CD4-positive, alpha-beta T cell treated with Interferon alpha-2 for 1 hour (primary cell): ENCODE measurements at places on chromosomes 3 and 15.
A peak's percentile ranks its signal among the peaks of the same experiment; 100 is the strongest.

GRCh38 chr15:78243491-78243941 lies 9.2 kb upstream of the ACSBG1 start:
- DNase-seq = no peak

GRCh38 chr15:101283931-101284330 lies 6.6 kb upstream of the SELENOS start:
- no peak for DNase-seq

DNA sequence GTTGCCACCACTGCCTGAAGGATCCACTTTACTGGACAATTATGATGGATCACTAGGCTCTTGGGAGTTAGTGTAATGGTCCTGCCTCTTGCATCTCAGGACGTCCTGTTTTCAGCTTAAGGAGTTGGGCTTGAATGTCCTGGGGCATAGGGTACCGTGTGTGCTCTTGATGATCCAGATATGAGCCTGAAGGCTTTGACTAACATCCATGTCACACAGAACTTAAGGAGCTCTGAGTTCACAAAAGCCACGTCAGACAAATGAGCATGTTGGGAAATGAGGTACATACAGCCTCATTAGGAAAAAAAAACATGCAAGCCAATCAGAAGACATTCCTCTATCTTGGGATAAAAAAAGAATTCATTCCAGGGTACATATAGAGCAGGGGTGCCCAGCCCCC lies 40.8 kb downstream of the CA12 start:
- DNase-seq = no peak

- no peak for DNase-seq
These were observed 1078.9 kb downstream of the TUSC7 start for GRCh38 chr3:117788506-117788905.

DNA sequence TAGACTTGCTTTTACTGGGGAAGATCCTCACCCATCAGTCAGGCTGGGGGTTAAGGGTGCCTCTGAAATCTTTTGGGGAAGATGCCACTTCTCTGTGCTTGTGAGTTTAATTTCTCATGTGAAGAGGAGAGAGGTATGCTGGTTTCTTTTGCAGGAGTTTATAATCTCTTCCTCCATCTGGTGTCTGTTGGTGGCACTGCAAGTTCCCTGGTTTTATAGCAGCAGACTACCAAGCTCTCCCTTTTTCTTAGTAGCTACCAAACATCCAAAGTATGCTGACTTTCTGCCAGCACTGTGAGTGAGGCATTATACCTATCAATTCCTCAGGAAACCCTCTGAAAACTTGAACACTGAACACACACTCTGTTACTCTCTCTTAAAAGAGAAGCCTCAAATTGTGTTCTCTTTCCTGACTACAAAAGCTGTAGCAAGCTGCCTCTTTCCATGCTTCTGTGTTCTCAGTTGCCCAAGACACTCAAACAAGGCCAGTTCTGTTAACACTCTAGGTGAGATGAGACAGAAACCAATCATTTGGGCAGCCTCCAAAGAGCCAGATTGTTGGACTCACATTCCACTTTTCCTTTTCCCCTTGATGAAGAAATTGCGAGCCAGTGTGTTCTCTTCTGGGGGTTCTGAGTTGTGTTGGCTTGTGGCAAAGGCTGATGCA lies 299.5 kb downstream of the GAP43 start:
- no peak for DNase-seq

GRCh38 chr3:35638251-35638979 lies 910 bp upstream of the ARPP21 start:
- no peak for DNase-seq

DNA sequence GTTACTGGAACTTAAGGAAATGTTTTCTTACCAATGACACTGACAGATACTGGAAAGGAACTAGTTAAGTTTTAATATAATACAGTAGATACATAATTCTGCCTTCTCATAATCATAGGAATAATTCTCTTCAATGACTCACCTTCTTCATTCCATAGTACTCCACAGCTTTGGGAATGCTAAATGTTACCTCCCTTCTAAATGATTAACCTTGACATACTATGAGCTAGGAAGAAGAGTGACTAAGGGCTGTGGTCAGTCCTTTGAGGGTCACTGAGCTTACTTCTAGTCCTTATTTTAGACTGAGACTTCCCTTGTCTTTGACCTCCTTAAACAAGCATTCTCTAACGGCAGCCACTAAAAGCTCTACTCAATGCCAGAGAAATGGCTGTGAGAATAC lies 69.6 kb upstream of the PPIB start:
- DNase-seq = no peak

DNA sequence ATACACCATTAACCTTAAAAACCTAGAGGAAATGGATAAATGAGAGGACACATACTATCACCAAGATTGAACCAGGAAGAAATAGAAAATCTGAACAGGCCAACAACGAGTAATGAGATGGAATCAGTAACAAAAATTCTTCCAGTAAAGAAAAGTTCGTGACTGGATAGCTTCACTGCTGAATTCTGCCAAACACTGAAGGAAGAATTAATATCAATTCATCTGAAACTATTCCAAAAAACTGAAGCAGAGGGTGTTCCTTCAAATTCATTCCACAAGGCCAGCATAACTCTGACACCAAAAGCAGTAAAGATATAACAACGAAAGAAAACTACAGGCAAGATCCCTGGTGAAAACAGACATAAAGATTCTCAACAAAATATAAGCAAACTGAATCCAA lies 195.8 kb upstream of the GPR149 start:
- DNase-seq = no peak

DNA sequence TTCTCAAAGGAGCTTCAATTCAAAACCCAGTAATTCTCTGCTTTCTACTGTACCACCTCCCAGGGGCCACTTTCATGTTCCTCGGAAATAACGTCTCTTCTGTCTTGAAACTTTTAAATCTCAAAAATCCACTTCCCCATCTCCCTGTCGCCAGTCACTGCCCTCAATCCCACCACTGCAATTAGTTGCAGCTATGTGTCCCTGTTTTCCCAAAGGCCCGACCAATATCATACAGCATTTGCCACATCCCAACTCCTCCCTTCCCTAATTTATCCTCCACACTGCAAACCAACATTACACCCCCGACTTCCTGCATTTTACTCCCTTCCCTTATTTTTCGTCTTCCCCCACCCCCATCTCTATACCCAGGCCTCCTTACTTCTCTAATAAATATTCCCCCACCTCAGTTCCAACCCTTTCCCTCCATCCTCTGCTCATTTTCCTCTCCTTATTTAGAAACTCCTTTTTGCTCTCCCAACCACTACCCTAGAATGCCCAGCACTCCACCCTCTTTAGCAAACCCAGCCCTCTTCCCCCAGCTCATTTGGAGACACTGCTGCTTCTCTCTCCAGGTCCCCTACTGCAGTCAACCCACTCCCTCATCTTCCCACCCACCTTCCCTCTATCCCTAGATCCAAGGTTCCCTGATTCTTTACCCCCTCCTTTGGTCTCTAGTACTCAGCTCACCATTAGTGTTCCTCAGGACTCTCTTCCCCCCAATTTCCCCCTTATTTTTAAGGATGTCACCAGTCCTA lies 1.1 kb downstream of the NPTN start:
- DNase-seq = no peak

GRCh38 chr3:15983232-15983631 lies 185.5 kb upstream of the ANKRD28 start:
- DNase-seq = no peak

DNA sequence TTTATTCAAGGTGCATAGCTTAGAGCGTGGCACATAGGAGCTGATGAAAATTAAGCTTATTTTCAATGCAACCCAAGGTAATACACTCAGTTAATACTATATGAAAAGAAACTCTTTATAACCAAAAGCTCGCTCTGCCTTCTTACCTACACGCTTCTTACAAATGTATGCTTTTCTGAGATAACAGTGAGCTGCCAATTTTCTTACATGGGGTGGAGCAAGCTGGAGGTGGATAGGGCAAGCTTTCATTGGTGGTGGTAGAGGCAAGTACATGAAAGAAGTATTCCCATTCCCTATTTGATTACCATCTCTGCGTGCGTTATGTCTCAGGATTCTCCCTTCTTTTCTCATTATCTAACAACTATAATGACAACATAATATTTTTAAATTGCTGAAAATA lies 8.9 kb downstream of the DZIP3 start:
- DNase-seq = no peak

GRCh38 chr15:69529961-69530633 lies 77.5 kb downstream of the RPLP1 start:
- DNase-seq = no peak

DNA sequence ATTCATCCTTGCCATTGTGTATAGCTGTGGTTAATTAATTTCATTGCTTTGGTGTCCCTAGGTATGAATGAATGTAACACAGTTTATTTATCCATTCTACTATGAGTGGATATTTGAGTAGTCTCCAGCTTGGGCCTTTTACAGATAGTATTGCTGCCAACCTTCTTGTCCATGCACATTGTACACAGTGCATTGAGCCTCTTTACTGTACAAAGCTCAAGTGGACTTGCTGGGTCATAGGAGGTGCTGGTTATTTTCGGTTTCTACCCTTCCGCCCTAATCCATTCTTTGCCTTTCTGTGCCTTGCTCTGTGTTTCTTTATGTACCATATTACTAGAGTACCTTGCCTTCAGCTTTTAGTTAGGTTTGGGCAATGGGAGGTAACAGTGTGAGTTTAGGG lies 60.7 kb downstream of the DUT start:
- no peak for DNase-seq

- DNase-seq = no peak
These were observed 9.4 kb downstream of the EIF2A start for GRCh38 chr3:150555859-150556436.

DNA sequence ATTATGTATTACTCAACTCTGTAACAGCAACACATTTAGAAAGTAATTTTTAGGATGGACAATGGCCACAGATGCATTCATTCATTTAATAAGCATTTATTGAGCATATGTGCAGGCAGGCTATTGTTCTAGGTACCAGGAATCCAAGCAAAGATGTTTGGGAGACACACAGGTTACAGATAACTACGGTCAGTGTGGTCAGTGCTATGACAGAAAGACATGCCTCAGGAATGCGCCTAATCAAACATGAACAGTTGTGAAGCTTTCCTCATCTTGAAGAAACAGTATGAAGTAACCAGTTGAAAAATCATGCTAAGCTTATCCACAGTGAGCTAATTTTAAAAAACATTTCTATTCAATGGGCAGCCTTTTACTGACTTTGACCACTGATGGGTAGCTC lies 155.4 kb upstream of the CCDC54 start:
- no peak for DNase-seq

- no peak for DNase-seq
These were observed 184.9 kb upstream of the LRRC3B start for GRCh38 chr3:26437678-26438077.

DNA sequence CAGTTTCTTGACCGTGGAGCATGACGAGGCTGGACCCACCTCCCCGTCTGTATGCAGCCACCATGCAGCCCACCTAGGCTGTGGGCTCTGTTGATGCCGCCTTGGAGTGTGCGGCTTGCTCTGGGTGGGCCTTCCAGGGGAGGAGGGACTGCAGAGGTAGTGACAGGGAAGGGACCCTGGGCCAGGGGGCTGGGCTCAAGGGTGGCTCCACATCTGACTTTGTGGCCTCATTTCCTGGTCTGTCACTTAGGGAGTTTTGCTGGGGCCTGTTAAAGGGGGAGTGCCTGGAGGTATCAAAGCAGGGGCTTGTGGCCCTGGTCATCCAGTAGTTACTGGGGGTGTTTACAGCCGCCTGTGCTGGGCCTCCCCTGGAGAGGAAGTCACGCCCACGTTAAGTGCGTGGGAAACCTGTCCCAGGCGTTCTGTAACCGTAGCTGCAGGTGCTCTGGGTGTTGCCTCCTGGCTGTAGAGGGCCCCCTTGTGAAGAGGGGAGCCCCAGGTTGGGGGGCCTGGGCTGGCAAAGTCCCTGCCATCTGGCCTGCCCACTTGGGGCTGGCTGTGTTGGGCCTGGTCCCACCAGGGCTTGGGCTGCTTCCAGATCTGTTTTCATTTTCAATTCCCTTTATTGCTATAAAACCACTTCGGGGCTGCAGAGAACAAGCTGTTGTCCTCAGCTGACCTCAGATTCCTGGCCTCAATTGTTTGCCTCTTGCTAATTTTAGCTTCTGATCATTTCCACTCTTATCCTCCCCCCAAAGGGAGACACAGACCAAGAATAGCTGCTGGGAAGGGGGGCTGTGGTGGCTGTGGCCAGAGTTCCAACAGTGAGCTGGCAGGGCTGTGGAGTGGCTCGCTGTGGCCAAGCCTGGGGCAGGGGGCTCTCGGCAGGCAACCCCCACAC lies 26.5 kb downstream of the KLF13 start:
- peak; percentile 67 for DNase-seq
